Activated T-cell treated with anti-CD3 and anti-CD28 coated beads for 24 hours (primary cell): ENCODE measurements at places on chromosomes 5 and 9.

- DNase-seq = no peak
Observed at GRCh38 chr5:78811121-78811817, 162.7 kb upstream of the LHFPL2 start.

- no peak for DNase-seq
Observed at GRCh38 chr5:135309391-135310327, 89.4 kb downstream of the MACROH2A1 start.

DNA sequence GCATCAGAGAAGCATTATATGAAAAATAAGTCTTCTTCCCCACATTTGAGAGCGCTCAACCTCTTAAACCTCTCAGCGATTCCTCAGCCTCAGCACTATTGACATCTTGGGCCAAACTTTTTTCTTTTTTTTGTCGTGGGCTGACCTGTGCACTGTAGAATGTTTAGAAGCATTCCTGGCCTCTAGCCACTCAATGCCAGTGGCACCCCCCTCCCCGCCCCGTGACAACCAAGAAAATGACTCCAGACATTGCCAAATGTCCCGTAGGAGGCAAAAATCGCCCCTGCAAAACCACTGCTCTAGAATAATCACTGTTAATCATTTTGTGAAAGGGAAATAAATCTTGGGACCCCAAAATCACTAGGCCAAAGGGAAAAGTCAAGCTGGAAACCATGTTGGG is 129.1 kb upstream of the BOD1 start:
- no peak for DNase-seq

DNA sequence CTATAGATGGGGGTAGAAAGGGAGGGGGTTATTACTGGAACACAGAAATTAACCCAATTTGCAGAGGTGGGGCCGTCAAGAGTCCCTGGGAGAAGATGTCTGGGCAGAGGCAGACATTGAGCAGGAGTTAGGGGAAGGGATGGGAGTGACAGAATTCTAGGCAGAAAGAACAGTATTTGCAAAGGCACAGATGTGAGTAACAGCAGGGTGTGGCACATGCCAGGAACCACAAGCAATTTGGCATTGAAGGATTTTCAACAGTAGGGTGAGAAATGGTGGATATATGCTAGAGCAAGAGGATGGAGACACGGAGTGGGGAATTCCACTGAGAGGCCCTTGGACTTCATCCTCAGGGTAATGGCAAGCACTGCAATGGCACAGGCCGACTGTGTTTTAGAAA is 71.6 kb upstream of the FRRS1L start:
- DNase-seq = no peak

GRCh38 chr9:13841746-13842462 is 472.0 kb downstream of the NFIB start:
- no peak for DNase-seq
